ENCODE measurements at places on chromosomes 3 and 15.

GRCh38 chr3:122397201-122397600, 13.2 kb downstream of the FAM162A start:
- DNase-seq, result no peak

DNA sequence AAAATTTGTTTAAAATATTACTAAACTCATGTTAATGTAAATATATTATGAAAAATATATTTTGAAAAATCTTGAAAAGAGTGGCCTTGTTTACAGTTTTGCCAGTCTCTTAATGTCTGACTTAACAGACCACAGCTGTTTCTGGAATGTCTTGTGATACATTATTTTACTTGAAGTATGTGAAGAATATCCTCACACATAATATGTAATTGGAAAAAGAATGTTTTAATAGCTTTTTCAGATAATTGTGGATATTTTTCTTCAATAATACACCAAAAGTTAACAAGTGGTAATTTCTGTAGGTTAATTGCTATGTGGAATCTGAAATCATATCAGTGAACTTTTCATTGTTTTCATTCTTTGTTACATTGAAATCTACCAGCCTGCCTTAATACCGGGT, 101.3 kb downstream of the UBE2E2 start:
- DNase-seq, result no peak

DNA sequence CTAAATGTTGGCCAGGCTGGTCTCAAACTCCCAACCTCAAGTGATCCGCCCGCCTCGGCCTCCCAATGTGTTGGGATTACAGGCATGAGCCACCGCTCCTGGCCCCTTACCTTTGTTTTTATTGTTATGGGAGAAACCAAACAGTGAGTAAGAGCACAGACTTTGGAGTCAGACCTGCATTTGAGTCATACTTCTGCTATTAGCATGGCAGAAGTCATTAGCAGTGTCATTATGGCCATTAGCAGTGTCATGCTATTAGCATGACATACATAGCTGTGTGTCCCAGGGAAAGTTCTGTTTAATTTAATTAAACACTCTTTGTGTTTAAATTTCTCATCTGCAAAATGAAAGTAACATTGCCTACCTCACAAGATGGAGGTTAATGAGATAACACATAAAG, 54.8 kb downstream of the SQOR start:
- no peak for DNase-seq

DNA sequence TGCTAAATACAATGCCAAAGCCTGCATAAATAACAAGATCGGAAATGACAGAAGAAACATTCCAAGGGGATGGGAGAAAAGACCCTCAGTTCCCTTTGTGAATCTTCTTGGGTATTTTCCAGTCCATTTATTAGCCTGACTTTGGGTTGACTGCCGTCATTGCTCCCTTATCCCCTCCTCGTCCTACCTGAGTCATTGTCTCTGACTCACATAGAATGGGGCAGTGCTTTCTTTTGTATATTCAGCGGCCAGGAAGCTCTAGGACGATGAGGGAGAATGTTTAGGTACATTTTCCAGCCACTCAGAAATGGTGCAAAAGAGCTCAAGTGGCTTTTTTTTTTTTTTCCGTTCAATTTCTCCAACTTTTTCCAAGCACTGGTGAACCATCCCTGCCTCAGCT, 71.6 kb downstream of the KAT2B start:
- DNase-seq, result no peak

GRCh38 chr3:188488801-188489200, 334.8 kb downstream of the LPP start:
- no peak for DNase-seq

DNA sequence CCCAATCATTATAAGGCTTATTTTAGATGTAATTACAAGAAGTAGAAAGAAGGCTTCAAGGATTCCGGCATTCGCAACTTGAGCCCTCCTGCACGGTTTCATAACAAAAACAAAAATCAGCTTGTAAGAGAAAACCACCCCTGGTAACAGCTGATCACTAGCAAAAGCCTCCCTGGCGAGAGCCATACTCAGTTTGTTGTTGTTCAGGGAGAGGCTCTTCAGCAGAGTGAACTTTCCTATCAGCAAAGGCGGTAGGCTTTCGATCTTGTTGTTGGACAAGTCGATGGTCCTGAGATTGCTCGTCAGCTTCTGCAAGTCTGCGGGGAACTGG, 710 bp downstream of the LRRC57 start:
- DNase-seq, result no peak

DNA sequence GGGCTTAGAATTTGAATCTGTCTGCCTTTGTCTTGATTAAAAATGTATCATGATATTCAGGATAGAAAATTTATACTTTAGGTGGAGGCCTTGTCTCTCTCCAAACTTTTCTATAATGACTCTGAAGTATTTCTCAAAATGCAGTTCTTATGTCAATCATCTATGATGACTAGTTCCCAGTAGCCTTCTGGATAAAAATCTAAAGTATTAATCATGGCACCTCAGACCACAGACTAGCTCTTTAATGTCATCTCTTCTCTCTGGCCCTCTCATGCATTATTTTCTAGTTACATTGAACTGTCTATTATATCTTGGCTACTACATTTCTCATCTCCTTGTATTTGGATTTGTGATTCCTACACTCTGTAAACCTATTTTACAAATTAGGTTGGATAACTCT, 96.9 kb downstream of the ZPLD1 start:
- no peak for DNase-seq

DNA sequence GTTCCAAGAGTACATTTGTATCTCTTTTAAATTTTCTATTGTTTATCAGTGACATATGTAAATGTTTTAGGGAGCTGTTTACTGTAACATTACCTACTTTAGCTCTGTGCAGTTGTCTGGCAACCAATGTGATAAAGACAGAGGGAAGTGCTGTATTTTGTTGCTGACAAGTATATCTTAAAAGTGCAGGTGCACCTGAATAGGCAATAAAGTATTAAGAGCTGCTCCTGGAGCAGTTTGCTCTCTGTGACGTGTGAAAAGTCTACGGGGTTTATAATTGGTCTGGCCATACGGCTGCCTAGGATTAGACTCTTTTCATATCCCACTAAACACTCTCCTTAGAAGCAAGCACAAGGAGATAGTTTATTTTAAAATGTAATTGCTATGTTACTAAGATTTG, 178.3 kb downstream of the IGF1R start:
- no peak for DNase-seq

DNA sequence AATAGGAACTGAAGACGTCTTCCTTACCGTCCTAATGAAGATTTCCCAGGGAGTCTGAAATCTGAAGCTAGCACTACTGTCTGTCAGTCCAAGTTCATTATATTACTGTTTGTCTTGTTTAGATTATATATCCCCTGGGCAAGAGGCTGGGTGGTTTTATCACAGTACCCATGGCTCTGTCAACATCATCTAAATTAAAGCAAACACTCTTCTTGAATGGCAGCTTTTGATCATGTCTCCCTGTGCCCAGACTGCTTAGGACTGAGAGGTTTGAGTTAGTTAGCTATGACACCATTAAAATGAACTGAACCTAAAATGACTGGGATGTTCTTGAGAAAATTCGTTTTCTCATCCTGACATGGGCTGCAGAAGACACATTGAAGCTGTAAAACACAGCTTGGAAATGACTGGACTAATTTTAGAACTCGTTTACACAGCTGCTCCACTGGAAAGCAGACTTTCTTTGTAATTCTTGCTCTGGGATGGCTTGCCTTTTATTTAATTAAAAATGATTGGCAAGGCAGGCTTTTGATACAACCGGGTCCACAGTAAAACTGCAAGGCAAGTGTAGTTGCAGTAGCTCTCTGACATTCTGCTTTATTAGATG, 243.5 kb downstream of the MFSD1 start:
- no peak for DNase-seq

GRCh38 chr15:68633231-68634121, 54.7 kb downstream of the CORO2B start:
- DNase-seq, result no peak

DNA sequence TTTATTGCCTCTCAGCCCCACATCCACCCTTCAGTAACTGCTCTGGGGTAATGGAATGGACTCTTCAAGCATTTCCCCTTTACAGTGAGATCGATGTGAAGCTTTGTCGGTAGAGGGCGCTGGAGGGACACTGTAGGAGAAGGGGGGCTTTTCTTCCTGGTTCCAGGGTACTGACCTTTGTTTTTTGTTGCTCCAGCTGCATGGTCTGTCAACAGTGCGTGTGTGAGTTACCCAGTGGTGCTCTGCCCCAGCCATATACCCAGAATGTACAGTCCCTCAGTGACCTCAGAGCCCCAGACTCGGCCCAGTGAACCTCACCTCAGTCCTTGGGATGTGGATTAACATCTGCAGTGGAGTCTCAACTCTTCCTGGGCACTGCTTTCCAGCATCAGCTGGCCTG, 180.3 kb upstream of the TSC22D2 start:
- DNase-seq, result no peak

DNA sequence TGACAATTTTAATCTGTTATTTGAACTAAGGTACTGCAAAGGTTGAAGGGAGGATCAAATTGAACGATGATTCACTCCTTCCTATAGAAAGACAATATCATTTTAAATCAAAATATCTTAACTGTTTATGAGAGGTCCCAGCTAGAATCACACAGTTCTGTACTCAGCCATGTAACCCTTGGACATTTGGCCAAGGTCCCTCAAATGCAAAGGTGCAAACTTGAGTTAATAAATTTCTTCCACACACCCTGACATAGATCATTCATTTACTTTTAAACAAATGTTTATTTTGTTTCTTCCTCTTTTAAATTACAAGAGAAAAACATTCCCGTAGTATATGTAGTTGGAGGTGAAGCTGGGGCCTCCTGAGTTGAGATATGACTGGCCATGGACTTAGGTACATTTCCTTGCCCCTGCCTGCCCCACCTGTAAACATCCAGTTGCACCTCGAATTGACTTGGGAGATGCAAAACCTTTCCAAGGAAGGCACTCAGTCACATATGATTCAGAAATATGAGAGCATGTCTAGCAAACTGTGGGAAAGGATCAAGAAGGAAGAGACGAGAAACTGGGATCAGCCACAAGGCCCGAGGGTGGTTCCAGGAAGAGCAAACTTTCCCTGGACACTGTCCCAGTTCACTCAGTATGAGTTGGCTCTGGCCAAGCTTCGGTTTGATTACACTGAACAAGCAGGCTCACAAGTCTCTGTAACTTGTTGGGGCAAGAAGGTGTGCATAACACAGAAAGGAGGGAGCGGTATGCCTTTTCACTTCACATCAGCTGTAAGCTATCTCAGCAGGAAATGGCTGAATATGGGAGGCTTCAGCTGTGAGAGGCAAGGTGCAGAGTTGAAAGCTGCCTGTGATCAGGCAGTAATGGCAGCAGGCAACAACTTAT, 6.7 kb downstream of the TNFSF10 start:
- no peak for DNase-seq

DNA sequence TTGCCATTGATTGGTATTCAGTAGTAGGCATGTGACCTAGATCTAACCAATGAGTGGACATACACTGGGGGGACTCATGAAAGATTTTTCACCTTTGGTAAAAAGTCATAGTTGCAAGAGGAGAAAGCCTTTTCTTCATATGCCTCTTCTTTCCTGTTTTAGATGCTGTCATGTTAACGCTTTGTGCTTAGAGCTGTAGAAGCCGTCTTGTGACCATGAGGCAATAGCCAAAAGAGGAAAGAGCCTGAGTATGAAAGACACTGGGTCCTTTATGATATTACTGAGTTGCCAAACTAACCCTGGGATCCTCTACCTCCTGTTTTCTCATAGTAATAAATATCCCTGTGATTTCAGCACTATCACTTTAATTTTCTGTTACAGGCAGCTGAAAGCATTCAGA, 396.0 kb downstream of the FHIT start:
- DNase-seq, result no peak

GRCh38 chr3:37559461-37559860, 302.2 kb upstream of the CTDSPL start:
- DNase-seq, result no peak

DNA sequence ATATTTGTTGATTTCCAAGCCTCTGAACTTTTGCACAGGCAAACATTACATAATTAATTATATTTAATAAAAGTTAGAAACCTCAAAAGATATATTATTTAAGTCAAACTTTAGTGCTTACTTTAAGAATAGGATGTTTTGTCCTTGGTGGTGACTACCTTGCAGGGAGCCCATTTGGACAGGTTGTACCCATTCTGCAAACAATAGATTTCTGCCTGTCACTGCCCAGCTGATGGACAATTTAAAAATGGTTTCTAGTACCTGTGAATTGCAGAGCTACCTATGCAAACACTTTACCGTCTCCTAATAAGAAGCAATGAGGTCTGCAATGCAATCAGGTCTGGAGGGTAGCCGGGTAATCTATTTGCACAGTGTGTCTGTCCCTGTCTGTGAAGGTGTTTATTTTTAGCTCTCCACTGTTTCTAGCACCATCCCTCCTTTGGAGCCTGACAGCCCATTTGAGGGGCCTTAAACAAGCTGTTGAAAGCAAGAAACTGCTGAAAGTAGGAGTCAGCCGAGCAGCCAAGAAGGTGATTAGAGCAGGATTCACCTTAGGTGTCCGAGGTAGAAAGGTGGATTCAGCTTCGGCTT, 556.2 kb upstream of the CFAP20DC start:
- DNase-seq, result no peak

DNA sequence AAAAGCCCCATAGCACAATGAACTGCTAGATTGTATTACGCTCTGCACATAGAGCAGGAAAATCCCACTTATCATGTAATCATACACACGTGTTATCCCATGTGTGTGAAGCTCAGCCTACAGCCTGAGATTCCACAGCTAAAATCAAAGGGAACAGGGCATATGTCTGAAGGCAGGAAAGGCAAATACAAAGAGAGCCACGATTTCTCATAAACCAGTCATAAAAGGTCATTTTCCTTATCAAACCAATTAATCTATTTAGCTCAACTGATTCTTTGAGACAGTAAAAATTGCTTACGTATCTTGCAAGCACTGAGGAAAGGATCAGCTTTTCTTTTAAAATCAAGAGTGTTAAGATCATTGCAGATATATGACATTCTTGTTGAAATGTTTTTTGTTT, 199.5 kb upstream of the TBL1XR1 start:
- DNase-seq, result no peak

GRCh38 chr15:77329202-77329601, 90.7 kb downstream of the PEAK1 start:
- no peak for DNase-seq

- no peak for DNase-seq
Measured at GRCh38 chr3:43165786-43166185, 59.9 kb upstream of the POMGNT2 start.

GRCh38 chr3:152185891-152186630, 82.7 kb upstream of the MBNL1 start:
- no peak for DNase-seq

GRCh38 chr3:112303764-112304325, 9.8 kb upstream of the SLC9C1 start:
- no peak for DNase-seq

DNA sequence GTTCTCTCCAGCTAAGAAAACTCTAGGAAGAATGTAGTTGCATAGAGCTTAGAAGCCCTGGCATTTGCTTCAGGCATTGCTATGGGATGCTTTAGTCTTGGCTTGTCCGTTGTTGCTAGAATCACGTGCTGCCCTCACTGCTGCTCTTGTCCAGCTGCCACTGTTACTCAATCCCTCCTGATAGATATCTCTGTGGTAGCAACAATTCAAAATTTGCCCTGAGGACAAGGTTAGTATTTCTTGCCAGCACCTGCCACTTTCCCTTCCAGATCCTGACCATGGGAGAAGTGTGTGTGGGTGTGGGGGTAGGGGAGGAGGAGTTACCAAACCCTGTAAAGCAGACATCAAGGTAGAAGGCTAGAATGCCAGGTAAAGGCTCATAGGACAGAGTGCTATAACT, 113.8 kb downstream of the PPM1L start:
- no peak for DNase-seq
